Stimulated activated CD4-positive, alpha-beta T cell treated with anti-CD3 and anti-CD28 coated beads, Interleukin-15, amount 100 ng/mL, for 24 hours (primary cell): ENCODE measurements at places on chromosomes 1 and 21.

GRCh38 chr1:155970531-155971167 lies 7.7 kb downstream of the ARHGEF2 start:
- DNase-seq: peak; percentile 62

GRCh38 chr1:1144843-1145546 lies 28.7 kb upstream of the TTLL10 start:
- no peak for DNase-seq

GRCh38 chr1:228837817-228838716 lies 102.8 kb downstream of the RHOU start:
- DNase-seq: no peak

GRCh38 chr1:239276051-239276450 lies 110.3 kb upstream of the CHRM3 start:
- DNase-seq: no peak

- DNase-seq: no peak
These were observed 21.1 kb downstream of the C1orf115 start for GRCh38 chr1:220711056-220711809.

- no peak for DNase-seq
These were observed 131.6 kb downstream of the DISP1 start for GRCh38 chr1:222946436-222946835.

- no peak for DNase-seq
These were observed 1.5 kb downstream of the ZSCAN20 start for GRCh38 chr1:33473900-33474299.

DNA sequence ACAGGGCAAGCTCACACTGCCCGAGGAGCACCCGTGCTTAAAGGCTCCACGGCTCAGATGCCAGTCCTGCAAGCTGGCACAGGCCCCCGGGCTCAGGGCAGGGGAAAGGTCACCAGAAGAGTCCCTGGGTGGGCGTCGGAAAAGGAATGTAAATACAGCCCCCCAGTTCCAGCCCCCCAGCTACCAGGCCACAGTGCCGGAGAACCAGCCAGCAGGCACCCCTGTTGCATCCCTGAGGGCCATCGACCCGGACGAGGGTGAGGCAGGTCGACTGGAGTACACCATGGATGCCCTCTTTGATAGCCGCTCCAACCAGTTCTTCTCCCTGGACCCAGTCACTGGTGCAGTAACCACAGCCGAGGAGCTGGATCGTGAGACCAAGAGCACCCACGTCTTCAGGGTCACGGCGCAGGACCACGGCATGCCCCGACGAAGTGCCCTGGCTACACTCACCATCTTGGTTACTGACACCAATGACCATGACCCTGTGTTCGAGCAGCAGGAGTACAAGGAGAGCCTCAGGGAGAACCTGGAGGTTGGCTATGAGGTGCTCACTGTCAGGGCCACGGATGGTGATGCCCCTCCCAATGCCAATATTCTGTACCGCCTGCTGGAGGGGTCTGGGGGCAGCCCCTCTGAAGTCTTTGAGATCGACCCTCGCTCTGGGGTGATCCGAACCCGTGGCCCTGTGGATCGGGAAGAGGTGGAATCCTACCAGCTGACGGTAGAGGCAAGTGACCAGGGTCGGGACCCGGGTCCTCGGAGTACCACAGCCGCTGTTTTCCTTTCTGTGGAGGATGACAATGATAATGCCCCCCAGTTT lies 1.3 kb downstream of the CELSR2 start:
- no peak for DNase-seq

DNA sequence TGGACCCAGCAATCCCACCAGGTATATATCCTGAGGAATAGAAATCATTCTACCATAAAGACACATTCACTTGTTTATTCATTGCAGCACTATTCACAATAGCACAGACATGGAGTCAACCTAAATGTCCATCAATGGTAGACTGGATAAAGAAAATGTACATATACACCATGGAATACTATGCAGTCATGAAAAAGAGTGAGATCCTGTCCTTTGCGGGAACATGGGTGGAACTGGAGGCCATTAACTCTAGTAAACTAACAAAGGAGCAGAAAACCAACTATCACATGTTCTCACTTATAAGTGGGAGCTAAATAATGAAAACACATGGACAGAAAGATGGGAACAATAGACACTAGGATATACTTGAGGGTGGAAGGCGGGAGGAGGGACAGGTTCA lies 36.1 kb upstream of the PRKACB start:
- DNase-seq: no peak

DNA sequence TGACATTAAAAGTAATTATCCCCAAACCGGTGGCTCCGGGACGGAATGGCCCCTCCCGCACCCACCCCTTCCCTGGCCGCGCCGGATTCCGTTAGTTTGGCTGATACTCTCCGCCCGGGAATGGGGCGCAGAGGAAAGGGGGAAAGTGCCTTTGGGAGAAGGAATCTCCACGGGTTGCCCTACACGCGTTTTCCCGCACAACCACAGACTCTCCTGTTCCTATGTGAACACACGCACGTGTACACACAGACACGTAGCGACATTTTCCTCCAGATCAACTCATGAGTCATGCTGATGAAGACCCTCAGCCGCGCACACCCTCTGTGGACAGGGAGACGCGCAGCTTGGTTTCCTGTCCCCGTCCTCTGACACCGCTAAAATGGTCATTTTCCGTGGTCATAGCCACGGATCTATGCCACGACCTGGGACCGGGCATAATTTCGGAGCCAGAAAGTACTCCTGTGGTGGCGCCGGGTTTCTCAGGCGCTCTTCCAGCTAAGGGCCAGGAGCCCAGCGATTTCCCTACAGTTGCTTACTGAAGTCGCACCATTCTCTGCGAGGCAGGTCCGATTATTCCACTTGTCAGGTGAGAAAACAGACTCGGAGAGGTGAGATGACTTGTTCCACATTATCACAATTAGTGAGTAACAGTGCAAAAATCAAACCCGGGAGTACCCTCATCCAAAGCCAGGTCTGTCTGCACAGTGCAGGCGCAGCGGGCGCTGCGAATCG lies 4.0 kb upstream of the DMRTA2 start:
- DNase-seq: peak; percentile 2

- DNase-seq: no peak
These were observed 11.2 kb downstream of the PLA2G2F start for GRCh38 chr1:20150326-20150705.

DNA sequence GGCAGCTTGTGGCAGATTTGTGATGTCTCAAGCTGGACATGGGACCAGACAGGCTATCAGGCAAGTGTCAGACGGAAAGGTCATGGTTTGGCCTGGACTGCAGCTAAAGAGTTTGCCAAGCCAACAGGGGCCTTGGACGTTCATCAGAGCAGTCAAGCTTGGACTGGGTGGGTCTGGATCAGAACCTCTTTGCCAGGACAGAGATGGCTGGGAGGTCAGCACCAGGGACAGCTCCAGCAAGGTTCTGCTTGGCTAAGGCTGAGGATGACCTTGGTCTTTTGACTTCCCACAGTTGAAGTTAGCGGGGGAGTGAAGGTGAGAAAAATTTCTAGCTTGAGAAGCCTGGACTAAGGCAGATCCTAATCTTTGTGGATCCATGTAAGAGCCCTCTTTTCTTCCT lies 68.1 kb downstream of the GRIK3 start:
- peak; percentile 13 for DNase-seq

DNA sequence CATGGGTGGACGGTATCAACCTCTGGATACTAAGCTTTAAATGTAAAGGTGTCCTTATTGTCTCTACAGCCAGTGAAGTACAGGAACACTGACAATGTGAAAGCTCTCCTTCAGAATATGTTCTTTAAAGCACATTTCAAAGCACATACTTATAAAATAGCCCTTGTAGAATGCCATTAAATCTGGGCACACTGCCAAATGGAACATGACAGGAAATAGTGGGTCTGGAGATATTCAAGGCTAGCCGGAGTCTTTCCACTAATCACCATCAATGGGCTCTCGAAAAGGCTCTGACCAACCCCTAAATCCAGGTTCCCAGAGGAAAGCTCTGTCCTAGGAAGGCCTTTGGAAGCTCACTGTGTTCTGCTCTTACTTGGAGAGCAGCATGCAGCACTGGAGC lies 46.6 kb downstream of the PLD5 start:
- no peak for DNase-seq

- DNase-seq: no peak
These were observed 78.8 kb downstream of the DDAH1 start for GRCh38 chr1:85386068-85386722.

DNA sequence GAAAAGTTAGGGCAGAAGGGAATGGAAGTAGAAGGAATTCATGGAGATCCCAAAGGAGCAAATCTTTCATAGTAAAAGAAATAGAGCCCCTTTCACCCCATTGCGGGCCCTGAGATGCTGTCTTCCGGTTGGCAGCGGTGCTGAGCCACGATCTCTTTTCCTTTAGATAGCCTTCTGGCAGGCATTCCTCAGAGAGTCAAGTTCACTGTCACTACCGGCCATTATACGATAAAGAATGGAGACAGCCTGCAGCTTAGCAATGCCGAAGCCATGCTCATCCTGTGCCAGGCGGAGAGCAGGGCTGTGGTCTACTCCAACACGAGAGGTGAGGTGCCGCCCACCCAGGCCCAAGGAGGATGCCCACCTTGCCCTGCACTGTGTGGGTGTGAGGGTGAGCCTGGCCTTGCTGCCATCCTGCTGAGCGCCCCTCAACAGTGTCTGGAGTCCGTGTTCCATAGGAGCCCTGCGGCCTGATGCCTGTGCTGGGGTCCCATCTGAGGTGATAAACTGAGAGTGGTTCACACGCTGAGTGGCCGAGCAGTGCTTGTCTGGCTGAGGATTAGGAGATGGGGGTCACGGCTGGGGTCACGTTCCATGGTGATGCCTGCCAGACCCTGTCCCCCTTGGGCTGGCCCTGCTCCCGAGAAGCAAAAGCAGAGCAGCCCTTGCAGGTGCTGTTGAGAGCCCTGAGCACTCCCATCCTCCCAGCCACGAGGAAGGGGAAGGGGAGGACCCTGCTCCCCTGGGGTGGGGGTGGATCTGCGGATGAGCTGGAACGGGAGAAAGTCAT lies 20.4 kb upstream of the PWP2 start:
- no peak for DNase-seq

DNA sequence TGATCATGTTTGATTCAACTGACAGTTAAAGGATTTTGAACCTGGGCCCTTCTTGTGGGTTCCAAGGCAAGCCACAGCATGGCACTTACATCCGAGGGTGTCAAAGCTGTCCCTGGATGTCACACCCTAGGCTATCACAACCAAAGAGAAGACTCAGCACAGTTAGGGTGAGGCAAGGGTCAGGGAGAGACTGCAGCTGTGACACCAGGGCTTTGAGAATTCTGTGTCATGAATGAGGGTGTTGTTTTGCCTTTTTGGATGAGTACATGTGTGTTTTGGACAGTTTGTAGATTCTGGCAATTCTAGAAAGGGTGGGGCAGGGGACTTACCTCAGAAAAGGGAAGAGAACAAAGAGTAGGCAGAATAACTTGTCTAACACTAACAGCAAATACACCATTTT lies 37.8 kb upstream of the ZNF326 start:
- no peak for DNase-seq

DNA sequence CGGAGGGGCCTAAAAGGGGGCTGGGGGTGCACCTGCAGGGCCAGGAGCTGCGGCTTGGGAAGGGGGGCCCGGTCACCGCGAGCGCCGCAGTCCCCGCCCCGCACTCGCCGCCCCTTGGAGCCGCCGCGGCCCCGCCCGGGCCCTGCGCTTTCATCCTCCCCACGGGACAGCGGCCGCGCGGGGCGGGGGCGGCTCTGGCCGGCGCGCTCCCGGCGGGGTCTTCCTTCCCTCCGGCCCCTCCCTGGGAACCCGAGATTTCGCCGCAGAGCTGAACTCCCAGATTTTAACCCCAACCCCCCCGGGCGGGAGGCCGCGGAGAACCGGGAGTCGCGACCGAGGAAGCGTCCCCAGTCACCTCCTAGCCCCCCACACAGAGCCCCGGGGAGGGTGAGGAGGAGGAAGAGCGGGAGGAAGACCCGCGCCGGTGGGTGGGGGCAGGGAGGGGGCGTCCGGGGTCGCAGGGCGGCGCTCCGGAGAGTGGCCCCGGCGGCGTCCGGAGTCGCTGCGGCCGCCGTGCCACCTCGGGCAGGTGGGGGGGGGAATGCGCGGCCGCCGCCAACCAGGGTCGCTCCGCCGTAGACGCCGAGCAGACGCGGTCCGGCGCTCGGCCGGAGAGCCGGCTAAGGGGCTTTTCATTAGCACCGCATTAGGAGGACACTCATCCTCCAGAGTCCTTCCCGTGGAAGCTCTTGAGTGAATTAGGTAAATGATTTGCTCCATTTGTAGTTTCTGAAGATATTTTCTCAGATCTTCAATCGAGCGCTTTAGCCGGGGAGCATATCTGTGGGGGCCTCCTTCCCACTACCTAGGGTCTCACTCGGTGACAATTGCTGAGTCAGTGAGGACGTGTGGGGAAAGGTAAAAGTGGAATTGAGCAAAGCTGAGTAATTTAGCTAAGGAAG lies 31.6 kb upstream of the NFIA start:
- DNase-seq: peak; percentile 26

GRCh38 chr21:33241846-33242245 lies 12.1 kb downstream of the IFNAR2 start:
- DNase-seq: no peak

DNA sequence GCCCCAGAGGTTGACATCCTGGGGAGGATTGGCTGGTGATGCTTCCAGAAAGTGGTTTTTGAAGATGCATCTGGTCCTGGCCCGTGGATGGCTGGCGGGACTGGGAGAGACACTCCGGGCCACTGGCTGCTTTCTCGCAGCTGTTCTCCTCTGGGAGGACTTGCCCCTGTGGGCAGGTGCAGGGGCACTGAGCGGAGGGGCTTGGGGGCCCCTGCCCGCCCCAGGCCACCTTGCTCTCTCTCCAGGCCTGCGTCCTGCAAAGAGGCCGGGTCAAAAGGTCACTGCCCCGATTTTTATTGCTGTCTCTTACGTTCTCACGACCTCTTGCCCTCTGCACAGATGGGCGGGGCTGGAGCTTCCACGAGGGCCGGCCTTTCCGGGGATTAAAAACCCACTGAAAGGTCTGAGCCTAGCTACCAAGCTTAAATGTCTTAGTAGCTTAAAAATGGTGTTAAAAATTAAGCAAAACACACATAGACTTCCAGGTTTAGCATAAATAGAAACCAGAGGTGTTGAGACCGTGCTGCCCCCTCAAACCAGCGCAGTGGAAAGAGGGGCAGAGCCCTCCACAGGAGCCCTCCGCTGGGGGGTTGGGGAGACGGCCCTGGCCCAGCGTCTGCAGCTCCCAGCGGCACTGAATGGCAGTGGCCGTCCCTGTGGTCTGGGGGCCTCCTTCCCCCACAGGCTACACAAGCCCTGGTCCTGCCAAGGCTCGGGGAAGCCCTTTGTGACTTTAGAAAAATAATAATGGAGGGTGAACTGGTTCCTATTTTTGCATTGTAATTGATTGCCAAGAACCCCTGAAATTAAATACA lies 43.9 kb downstream of the SKI start:
- DNase-seq: no peak

DNA sequence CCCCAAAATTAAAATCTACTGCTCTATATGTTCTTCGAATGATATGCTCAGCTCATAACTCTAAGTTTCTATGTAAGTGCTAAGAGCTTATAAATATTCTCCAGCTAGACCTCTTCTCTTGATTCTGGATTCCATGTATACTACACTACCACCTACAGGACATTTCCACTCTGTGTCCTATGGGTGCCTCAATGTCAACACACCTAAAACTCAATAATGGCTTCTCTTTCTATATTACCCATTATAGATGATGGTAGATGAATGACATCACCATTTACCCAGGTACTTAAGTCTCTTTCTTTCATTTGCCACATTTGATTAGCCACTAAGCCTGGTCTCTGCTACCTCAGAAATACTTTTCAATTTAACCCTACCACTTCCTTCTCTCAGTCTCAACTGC lies 41.3 kb downstream of the TBX19 start:
- no peak for DNase-seq

- no peak for DNase-seq
These were observed 122.2 kb upstream of the ADGRL4 start for GRCh38 chr1:79128722-79129121.

- DNase-seq: no peak
These were observed 56.2 kb upstream of the RASAL2 start for GRCh38 chr1:178037510-178038253.
